ENCODE measurements at places on chromosomes 5 and 9. TPM values are rescaled to one million over a fixed set of nuclear protein-coding genes. Genes with fewer than 3 reads are reported as not detected.

SCAI gene
- 7.7 TPM for total RNA-seq

TMEM232 gene
- 3.1 TPM for total RNA-seq

SHOC1 gene
- total RNA-seq: not detected

GRCh38 chr9:4904322-4905134, 80.5 kb upstream of the JAK2 start:
- no peak for DNase-seq

DNA sequence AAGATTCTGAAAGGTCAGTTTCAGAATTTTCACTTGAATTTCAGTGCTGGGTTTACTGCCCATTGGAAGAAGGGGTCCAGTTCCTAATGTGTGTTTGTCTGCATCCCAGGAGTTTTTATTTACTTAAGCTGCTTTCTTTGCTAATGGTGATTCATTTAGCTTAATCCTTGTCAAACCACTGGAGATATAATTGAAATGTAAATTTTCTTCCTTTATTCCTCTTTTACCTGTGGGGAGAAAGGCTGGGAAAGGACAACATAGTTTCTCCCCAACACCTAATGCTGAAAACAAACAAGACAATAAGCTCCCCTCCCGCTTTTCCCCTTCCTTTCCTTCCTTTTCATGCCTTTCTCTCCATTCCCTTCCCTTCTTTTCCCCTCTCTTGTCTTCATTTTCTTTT, 185.8 kb downstream of the KCTD16 start:
- no peak for DNase-seq

- DNase-seq: no peak
Measured at GRCh38 chr5:127153031-127153430, 79.7 kb upstream of the C5orf63 start.

DNA sequence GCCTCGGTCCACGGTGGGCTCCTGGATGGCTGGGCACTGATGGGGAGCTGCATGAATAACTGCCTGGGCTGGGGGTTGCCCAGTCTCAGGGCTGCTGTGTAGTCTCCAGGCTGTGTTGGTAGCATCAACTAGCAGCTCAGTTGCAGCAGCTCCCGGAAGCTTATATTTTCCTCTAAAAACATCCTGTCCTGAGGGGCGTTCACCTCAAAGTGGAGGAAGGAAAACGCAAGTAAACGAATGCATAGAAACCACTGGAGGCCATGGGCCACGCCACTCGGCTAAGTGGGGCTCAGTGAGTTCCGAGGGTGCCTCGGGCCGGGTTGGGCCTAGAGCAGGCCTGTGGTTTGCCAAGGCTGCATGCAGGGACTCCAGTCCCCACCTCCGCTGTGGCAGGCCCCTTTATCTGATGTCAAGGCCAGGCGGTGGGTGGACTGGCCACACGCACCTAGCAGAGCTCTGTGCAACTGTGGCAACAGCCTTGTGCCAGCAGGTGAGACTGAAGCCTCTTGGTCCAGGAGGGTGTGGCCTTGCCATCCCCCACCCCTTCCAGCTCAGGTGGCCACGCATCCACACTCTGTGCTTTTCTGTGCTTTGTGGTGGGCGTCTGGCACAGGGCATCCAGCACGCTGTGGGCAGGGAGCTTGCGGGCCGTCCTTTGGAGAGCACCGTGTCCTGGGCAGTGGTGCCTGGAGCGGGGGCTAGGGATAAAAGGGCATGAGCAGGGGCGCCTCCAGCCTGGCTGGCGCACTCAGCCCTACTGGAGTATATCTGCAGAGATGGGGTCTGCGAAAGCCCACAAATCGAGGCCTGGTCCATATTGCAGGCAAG, 15.1 kb downstream of the TCF7 start:
- no peak for DNase-seq

- no peak for DNase-seq
Measured at GRCh38 chr9:27504259-27504658, 19.8 kb upstream of the IFNK start.

GRCh38 chr5:149268928-149269557, 2.6 kb upstream of the AFAP1L1 start:
- DNase-seq: no peak

DNA sequence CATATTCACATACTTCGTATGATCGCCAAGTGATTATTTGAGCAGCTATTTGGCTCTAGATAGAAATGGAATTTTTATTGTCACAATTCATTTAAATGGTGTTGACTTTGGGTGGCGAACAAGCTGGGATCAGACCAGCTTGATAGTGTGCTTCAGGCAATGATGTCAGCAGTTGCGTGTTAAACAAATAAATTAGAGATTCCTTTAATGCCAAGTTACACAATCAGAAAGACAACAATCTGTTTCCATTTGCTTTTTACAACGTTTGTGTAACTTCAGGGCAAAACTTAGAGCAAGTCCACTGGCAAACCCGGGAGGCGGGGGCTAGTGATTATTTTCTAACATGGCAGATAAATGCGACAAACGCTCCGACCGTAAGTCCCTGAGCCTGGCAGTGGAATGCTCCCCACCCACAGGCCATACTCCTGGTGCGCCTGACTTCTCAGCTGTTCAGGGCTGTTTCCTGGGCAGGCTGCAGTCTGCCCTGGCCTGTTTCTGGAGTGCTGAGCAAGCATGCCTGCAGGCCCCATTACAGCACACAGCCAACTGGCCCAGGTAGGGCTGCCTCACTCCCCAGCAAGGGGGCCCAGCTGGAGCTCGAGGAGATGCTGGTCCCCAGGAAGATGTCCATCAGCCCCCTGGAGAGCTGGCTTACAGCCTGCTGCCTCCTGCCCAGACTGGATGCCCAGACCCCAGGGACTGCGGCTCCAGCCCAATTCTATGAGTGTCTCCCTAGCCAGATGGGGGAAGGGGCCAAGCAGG, 88.7 kb downstream of the BASP1 start:
- peak; percentile 53 for DNase-seq

- DNase-seq: no peak
Measured at GRCh38 chr5:145511351-145511750, 323.8 kb downstream of the PRELID2 start.

DNA sequence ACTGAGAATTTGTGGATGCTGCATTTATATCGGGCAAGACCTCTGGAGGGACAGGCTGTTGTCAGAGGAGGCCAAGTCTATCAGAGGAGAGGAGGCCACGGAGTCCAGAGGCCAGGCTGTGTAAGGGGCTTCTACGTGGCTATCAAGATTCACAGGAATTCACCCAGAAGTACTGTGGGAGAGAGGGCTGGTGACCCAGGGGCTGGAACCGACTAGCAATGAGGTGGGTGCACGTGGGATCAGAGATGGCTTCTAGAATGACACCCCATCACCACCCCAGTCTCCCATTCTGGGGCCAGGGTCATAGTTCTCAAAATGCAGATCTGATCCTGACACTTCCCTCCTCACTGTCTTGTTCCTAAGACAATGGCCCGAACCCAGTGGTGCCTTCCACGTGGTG, 61.2 kb upstream of the PHYKPL start:
- peak; percentile 7 for DNase-seq
